ENCODE measurements at places on chromosomes 16 and 17. TPM values are rescaled to one million over a fixed set of nuclear protein-coding genes. Genes with fewer than 3 reads are reported as not detected.

The CBX2 gene
- total RNA-seq, result 4.6 TPM

The TAC4 gene
- not detected for total RNA-seq

The NPIPA2 gene
- total RNA-seq, result 0.40 TPM

The TEKT1 gene
- total RNA-seq, result not detected

Measured in lung microvascular endothelial cell (primary cell).